ENCODE measurements at places on chromosomes 4 and X. TPM values are rescaled to one million over a fixed set of nuclear protein-coding genes. Genes with fewer than 3 reads are reported as not detected.

DNA sequence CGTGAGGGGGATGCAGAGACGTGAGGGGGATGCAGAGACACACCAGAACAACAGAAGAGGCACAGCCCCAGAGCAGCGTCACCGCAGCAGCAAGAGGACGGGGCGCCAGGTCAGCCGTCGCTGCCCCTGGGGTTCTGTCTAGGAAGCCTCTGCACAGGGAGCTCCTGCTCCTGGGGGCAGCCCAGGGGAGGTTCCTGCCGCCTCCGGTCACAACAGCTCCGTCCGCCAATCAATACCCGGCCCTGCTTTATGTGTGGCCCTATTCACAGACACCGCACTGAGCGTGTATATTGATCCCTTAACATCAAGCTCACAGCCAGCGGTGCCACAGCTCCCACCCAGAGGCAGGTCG, 69.6 kb downstream of the FAM53A start:
- no peak overlapping the region for H3K27ac ChIP-seq
- no peak overlapping the region for H3K4me3 ChIP-seq

GRCh38 chrX:93932471-93933220, 258.6 kb downstream of the FAM133A start:
- H3K4me1 ChIP-seq, result no peaks in the 10 kb centered on the region
- H3K36me3 ChIP-seq, result no peaks in the 10 kb centered on the region
- no peak for DNase-seq
- no peaks in the 10 kb centered on the region for H3K27me3 ChIP-seq

Gene RNF150
- not detected for total RNA-seq

- no peak overlapping the region for H3K4me3 ChIP-seq
- no peaks in the 10 kb centered on the region for H3K4me1 ChIP-seq
- H3K27me3 ChIP-seq, result no peaks in the 10 kb centered on the region
- DNase-seq, result no peak
- peaks cover 4% of the 10 kb centered on the region for H3K36me3 ChIP-seq
- no peak overlapping the region for H3K27ac ChIP-seq
These were observed 77.8 kb downstream of the LRP2BP start for GRCh38 chr4:185317880-185318279.

DNA sequence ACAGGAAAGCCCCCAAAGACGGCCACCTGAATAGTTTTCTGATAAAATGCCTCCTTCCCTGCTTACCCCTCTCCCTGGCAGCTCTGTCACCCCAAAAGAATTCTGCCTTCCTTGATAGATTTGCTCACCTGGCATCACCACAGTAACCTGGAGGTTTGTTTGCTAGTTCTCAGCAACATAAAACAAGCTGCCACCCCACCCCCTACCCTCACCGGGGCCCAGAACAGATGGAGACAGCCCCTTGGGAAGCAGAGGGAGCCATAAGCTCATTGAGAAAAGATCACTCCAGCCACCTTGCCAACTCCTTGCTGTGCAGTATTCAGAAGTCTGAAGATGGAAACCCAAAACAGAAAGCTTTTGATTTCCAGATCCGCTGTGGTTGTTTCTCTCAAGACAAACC, 108.6 kb downstream of the DHX15 start:
- H3K27ac ChIP-seq, result no peak overlapping the region
- H3K4me3 ChIP-seq, result no peak overlapping the region
- peaks cover 37% of the 10 kb centered on the region for H3K27me3 ChIP-seq
- peaks cover 21% of the 10 kb centered on the region for H3K4me1 ChIP-seq
- no peak for DNase-seq
- no peaks in the 10 kb centered on the region for H3K36me3 ChIP-seq

Gene AMER1
- 2.9 TPM for total RNA-seq

DNA sequence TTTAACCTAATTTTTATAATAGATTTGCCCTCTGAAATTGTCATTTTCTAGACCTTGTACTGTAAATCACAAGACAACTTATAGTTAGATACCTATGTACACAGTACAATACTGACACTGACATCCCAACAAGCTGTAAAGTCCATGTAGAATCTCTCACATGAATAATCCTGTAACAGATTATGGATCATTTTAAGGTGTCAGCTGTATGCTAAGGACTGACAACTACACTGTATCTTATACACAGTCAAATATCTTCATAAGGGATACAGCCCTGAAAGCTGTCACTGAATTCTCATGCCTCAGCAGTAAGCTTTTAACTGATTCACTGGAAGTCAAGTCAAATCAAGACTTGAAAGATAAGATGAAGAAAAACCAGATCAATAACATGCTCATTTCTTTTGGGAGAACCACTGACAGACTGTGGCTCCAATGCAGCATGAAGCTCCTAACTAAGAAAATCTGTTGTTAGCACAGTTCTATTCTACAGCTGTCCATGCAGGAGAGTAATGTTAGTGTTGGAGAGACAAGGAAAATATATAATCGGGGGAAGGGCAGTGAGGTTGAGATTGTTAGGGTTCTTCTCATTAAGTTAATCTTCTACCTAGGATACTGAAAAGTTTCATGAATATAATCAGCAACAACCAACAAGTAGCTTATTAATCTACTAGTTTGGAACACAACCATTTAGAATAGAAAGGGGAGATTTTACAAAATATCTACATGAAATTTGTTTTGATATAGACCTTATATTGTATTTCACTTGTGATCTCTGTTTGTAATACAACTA, 612.0 kb downstream of the PCDH18 start:
- no peaks in the 10 kb centered on the region for H3K4me1 ChIP-seq
- DNase-seq, result no peak
- H3K4me3 ChIP-seq, result no peak overlapping the region
- H3K27ac ChIP-seq, result no peak overlapping the region
- no peaks in the 10 kb centered on the region for H3K36me3 ChIP-seq
- no peaks in the 10 kb centered on the region for H3K27me3 ChIP-seq

Gene RIPPLY1
- total RNA-seq, result not detected

Gene CFP
- total RNA-seq, result 18.6 TPM

- no peak overlapping the region for H3K4me3 ChIP-seq
- H3K27me3 ChIP-seq, result no peaks in the 10 kb centered on the region
- no peaks in the 10 kb centered on the region for H3K4me1 ChIP-seq
- DNase-seq, result no peak
- no peaks in the 10 kb centered on the region for H3K36me3 ChIP-seq
- no peak overlapping the region for H3K27ac ChIP-seq
These were observed 930.7 kb upstream of the PCDH10 start for GRCh38 chr4:132218406-132218805.

- H3K4me3 ChIP-seq, result no peak overlapping the region
- no peaks in the 10 kb centered on the region for H3K4me1 ChIP-seq
- H3K27ac ChIP-seq, result no peak overlapping the region
- no peak for DNase-seq
- no peaks in the 10 kb centered on the region for H3K36me3 ChIP-seq
- no peaks in the 10 kb centered on the region for H3K27me3 ChIP-seq
These were observed 18.1 kb downstream of the KIT start for GRCh38 chr4:54675721-54676461.

Gene NEXMIF
- total RNA-seq, result 1.3 TPM

Gene SLC49A3
- 0.91 TPM for total RNA-seq

GRCh38 chr4:176125063-176125462, 59.4 kb downstream of the WDR17 start:
- no peaks in the 10 kb centered on the region for H3K4me1 ChIP-seq
- no peak overlapping the region for H3K27ac ChIP-seq
- no peak for DNase-seq

- H3K4me1 ChIP-seq, result no peaks in the 10 kb centered on the region
- H3K36me3 ChIP-seq, result peaks cover 16% of the 10 kb centered on the region
- H3K27ac ChIP-seq, result no peak overlapping the region
These were observed 14.1 kb downstream of the MAP7D3 start for GRCh38 chrX:136237074-136237473.

DNA sequence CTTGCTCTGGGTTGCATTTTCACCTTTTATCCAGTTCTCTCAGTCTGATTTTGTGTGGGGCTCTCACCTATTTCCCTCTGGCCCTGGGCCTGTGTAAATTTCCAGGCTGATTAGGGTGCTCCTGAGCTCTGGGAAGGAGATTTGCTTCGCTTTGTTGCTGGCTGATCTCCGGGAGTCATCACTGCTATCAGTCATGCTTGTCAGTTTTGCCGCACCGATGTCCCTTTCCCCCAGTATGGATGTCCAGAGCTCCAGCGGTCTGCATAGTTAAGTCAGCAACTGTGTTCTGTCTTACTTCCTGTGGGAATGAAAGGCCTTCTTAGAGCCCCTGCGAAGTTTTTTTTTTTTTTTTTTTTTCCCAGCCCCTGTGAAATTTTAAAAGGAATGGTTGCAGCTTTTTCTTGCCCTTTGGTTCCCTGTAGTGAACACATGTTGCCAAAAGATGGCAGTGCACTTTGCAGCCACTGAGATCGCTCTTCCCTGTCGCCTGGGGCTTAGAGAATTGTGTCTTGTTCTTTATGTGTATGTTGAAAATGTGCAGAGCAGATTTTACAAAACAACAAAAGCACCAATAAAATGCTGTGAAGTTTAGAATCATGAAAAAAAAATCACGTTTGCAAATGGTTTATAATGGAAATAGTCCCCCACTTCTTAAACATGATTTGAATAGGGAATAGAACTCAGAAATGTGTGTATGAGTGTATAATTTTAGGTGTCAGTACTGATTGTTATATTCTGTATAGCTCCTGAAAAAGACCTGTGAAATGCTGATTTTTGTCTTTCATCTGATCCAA, 109.1 kb upstream of the SLC4A4 start:
- no peak overlapping the region for H3K4me3 ChIP-seq
- H3K4me1 ChIP-seq, result no peaks in the 10 kb centered on the region
- no peaks in the 10 kb centered on the region for H3K27me3 ChIP-seq
- no peaks in the 10 kb centered on the region for H3K36me3 ChIP-seq
- DNase-seq, result no peak

Measured in CD4-positive, alpha-beta T cell (primary cell).